T-helper 2 cell treated with Interferon-gamma antibody and Interleukin-4, amounts not matched to agents 5 μg/mL and 100 μg/mL, for 36 hours (primary cell): ENCODE measurements at places on chromosomes 4 and X.

DNA sequence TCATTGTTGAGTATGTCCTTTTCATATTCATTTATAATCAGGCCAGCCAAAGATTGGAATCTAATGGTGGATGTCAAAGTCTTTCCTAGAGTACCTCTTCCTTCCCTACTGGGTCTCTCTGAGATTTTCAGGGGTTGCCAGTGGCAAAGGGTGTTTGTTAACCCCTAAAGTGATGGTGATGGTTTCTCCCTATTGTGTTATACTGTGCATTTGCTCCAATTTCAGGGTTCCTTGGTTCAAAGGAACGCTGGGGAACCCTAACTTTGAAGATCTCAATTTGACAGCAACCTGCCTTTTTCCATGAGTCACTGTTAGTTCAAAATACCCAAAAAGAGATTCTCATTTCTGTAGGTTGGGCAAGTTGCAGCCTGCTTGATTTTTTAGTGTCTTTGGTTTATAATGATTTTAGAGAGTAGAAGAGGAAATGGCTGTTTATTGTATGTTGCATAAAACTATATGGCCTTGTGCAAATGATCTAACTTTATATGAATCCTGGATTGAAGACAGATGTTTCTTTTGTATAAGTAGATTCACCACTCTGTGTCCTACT is 23.0 kb downstream of the GAB1 start:
- DNase-seq: no peak

DNA sequence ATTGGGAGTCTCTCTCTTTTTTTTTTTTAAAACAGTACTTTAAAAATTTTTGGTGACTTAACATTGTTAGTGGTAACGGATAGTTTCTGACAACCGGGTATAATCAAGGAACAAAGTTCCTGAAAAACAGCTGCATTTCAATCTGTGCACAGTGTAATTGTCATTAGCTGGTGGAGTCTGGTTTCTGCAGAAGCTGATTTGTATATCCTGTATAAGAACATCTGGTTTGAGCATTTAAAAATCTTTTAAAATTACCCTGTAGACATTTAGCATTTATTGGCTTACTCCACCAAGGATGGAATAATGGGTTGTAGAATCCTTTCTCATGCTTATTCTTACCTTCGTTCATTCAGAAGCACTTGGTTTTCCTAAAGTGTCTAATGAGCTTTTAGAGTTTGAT is 11.2 kb downstream of the JADE1 start:
- no peak for DNase-seq

DNA sequence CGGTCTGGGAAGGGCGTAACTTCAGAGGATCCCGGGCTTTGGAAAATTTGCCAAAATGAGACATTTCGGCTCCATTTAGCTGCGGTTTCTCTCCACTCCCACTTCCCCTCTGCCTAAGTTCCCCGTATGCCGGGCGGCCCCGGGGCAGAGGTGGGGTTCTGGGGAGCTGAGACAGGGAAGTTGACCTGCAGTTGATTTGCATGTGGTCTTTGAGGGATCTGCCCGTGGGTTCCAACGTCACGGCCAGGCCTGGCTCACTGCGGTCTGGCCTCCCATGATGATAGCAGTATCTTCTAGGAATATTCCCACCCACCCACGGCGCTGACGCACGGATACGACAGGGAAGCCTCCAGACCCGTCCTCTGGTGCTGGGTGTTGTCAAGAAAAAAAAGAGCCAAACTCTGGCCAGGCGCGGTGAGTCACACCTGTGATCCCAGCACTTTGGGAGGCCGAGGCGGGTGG is 27.3 kb upstream of the CRLF2 start:
- no peak for DNase-seq

DNA sequence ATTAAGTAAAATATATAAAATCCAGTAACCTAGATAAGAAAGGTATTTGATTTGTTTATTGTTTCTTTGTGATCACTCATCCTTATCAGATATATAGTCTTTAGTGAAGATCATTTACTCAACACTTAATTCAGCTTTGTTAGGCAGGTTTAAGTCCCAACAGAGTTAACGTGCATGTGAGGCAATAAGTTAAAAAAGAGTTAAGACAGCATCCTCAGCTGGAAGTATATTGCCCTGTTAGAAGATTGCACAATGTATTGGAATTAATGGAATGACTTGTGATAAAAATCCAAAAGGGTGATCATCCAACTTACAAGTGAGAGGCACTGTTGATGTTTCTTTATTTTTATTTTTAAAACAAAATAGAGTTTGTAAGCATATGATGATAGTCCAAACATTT is 1162.1 kb downstream of the RAPGEF2 start:
- DNase-seq: no peak

DNA sequence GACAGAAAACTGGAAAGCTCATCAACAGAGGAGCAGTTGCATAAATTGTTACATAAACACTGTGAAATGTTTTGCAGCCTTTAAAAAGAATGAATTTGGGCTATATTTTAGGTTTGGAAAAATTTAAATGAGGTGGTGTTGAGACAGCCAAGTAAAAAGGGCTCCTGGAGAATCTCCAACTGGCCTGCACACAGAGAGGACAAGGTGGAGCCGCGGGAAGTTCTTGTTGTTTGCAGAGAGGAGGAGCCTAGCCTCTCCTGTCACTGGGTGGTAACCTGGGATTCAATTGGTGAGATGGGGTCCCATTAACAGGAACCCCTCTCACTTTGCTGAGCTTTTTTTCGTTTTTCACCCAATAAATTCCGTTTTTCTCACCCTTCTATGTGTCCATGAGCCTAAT is 13.4 kb downstream of the GIMD1 start:
- no peak for DNase-seq
